Amygdala (tissue), 56 donors: ENCODE measurements at places on chromosomes 7 and 10.

- DNase-seq = no peak
These were observed 346.7 kb upstream of the AKR1E2 start for GRCh38 chr10:4479342-4479741.

DNA sequence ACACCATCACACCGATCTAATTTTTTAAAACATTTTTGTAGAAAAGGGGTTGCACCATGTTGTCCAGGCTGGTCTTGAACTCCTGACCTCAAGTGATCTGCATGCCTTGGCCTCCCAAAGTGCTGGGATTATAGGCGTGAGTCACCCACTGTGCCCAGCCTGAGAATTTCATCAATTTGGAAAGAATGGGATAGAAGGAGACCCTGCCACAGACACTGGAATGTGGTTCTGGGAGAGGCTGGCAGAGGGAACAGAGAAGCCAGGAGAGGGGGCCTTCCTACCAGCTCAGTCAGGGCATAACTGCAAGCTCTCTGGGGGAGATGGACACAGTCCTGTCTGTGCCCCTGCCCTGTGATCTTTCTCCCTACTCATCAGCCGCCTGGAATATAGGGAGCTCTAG, 42.1 kb upstream of the MKRN1 start:
- no peak for DNase-seq

DNA sequence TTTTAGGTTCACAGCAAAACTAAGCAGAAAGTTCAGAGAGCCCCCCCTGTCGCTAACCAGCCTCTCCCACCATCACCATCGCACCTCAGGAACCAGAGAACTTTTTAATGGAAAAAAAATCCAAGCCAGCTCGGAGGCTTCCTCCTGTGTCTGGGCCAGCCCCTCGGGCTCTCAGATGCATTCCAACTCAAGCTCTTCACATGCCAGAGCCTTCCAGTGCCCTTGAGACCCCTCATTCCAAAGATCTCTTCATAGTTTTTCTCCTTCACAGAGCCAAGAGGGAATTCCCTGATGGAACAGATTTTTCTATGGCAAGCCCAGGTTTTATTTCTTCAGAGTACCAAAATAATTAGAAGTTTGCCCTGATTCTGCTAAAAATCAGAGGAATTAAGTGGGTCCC, 153.4 kb upstream of the LANCL2 start:
- DNase-seq = no peak

GRCh38 chr7:86786376-86786775, 142.7 kb downstream of the GRM3 start:
- DNase-seq = no peak

DNA sequence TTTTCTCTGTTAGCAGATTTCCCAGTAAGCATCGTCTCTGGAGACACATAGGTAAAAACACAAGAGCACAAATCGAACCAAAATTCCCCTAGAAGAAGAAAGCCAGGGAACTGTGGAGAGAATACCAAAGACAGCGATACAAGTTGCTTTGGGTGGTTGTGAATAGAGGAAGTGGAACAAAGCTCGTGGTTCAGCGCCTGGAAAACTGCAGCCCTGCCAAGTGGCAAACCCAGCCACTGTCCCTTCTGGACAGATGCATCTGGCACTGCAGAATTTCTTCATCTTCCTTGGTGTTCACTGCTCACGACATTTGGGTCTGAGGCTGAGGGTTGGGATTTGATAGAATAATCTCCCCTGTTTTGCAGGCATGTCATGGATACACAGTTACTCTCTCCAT, 733.8 kb downstream of the PARD3 start:
- no peak for DNase-seq

DNA sequence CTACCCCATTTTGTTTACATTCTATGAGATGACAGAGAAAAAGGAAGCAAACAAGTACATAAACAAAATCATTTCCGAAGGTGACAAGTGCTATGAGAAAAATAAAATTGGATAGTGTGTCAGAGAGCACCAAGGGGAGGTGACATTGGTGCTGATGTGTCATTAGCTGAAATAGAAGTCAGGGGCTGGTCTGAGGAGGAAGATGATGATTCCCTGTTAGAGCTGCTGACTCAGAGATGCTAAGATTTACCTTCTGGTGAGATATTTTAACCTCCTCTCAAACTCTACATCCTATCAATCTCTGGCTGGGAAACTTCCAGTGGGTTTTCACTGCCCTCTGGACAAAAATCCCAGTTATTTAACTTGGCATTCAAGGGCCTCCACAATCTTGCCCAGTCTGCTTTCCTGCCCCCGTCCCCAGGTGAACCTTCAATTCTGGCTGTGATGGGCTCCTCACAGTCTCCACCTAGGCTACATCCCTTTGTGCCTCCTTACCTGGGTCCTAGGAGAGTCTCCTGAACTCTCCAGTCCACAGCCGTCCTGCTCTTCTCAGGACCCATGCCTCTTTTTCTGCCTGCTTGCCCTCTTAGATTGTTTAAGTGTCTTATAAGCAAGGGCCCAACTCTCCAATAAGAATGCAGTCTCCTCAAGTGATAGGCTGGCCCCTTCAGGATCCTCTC, 26.6 kb downstream of the DUSP5 start:
- no peak for DNase-seq

DNA sequence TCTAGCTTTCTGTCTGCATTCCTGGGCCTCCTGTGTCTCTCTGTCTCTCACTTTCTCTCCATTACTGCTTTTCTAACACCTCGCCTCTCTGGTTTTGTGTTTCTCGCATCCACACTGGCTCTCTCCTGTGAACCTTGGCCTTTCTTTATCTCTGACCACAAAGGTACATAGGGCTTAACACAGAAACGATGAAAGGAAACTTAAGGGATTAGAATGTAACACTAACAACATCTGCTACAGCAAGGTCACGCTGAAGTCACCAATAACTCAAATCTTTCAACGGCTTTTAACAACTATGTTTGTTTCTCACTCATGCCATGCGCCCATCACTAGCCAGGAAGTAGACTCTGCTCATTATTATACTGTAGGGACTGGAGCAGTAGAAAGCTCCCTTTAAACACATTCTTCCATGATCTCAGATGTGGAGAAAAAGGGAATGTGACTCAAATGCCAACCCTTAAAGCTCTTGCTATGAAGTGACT, 9.3 kb upstream of the OR6V1 start:
- DNase-seq = no peak

- DNase-seq = no peak
These were observed 109.6 kb downstream of the BICC1 start for GRCh38 chr10:58622246-58622645.

- DNase-seq = no peak
These were observed 129.5 kb upstream of the PCGF5 start for GRCh38 chr10:91090761-91091529.

DNA sequence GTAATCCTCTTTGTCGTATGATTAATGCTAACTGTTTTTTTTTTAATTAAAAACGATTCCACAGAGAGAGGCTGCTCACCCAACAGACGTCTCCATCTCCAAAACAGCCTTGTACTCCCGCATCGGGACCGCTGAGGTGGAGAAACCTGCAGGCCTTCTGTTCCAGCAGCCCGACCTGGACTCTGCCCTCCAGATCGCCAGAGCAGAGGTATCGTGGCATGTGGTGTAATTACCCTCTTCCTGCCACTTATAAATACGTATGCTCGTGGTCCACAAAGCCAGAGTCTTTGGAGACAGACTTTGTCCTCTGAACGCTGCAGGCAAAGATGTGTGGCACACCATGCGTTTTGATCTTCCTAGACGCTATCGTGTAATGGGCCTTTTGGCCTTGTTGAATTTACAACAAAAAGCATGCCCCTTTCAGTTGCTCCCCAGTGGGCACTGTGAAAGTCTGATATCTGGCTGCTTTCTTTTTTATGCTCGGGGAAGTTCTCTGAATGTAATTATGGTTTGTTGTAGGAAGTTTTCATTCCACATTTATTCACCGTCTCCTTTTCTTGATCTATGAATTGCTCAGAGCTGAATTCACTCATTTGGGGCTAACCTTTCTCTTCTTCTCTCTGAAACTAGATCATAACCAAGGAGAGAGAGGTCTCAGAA, 33.6 kb upstream of the BTBD16 start:
- no peak for DNase-seq

DNA sequence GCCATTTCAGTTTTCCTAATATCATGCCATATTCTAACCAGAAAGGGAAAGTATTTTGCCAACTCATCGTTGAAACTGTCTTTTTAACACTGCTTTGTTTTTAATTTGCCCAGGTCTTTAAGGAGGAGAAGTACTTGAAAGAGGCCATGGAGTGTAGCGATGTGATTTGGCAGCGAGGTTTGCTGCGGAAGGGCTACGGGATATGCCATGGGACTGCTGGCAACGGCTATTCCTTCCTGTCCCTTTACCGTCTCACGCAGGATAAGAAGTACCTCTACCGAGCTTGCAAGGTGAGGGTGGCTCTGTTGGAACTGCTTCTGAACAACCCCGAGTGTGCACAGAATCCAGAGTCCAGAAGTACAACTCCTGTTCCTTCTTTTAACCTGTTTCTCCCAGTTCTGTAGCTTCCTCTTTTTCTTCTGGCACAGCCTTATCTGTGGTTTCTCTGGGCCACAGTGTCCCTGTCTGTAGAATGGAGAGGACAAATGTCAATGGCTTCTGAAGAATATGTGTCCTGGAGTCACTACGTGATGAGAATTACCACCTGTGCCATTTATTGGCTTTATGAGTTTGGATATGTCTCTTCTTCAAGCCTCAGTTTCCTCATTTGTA, 60.1 kb downstream of the LANCL2 start:
- DNase-seq = no peak

- DNase-seq = no peak
These were observed 96.3 kb upstream of the DDC start for GRCh38 chr7:50661345-50662040.

GRCh38 chr7:123746055-123746454, 2.7 kb downstream of the WASL start:
- no peak for DNase-seq

- DNase-seq = no peak
These were observed 117.3 kb downstream of the SVIL start for GRCh38 chr10:29517352-29517923.

- no peak for DNase-seq
These were observed 54.8 kb upstream of the CCDC71L start for GRCh38 chr7:106715730-106716129.

DNA sequence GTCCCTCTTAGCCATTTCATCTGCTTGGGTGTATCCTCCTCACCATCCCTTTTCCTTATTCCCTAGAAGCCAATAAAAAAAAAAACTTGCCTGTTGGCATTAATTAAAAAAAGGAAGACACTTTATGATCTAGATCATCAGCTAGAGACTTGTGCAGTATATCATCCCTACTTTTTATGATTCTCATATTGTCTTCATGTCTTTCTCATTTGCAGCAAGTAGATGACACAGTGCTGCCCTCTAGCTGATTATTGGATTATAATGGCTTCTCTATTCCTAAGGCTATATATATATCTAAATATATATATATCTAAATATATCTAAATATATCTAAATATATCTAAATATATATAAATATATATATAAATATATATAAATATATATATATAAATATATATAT, 272.4 kb upstream of the LRGUK start:
- no peak for DNase-seq

GRCh38 chr10:31319602-31320549, 860 bp downstream of the ZEB1 start:
- DNase-seq = no peak

- no peak for DNase-seq
These were observed 131.1 kb downstream of the MAPK8 start for GRCh38 chr10:48437546-48437945.

DNA sequence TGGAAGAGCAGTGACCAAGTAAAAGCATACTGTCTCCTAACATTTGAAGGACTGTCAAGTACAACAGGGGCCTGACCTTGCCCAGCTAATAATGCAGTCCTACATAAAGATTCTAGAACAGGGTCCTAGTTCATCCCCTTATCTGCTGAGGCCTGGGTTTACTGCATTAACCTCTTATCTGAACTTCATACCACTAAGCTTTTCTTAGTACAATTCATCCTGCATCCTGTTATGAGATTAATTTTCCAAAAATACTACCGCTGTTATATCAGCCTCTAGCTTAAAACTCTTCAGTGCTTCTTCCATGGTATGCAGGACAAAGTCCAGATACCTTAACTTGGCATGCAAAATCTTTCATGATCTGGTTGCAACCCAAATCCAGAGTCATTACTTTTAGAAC, 72.5 kb downstream of the CHRM2 start:
- DNase-seq = no peak

DNA sequence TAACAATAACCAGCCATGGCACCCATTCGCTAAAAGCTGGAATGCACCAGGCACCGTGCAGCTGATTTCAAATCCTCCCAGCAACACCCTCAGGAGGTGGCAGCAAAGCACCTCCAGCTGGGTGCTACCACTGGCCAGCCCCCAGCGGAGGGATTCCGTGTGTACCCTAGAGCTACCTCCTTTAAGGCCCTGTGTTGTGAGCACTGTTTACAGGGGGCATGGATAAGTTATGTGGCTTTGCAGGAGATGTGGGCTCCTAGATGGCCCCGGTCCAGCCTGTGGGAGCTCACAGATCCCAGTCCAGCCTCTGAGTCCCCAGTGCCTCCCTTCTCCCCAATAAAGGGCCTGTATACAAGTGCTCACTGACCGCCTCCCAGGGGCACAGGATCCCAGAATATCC, 27.1 kb downstream of the TNRC18 start:
- no peak for DNase-seq

- no peak for DNase-seq
These were observed 266.4 kb downstream of the PTPRN2 start for GRCh38 chr7:158321056-158321700.

- DNase-seq = no peak
These were observed 91.1 kb downstream of the CH25H start for GRCh38 chr10:89115876-89116627.

- no peak for DNase-seq
These were observed 9.0 kb downstream of the LFNG start for GRCh38 chr7:2528481-2529095.

DNA sequence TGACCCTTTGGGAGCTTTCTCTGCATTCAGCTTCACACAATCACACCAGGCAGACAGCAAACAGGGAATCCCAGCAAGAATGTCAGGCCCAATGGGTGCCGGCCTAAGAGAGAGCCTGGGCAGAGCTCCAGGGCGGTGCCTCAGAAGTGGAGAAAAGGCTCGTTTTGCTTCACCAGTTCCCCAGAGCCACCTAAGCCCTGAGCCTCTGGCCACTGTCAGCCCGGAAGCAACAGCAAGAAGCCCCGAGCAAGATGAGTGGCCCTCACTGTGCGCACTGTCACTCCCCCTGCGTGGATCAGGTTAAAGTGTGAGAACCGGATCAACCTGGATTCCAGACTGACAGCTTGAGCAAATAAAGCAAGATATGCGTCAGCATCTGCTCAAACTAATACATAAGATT, 14.7 kb downstream of the CNPY1 start:
- DNase-seq = no peak

GRCh38 chr7:116433246-116433645, 66.3 kb upstream of the CAV2 start:
- no peak for DNase-seq

DNA sequence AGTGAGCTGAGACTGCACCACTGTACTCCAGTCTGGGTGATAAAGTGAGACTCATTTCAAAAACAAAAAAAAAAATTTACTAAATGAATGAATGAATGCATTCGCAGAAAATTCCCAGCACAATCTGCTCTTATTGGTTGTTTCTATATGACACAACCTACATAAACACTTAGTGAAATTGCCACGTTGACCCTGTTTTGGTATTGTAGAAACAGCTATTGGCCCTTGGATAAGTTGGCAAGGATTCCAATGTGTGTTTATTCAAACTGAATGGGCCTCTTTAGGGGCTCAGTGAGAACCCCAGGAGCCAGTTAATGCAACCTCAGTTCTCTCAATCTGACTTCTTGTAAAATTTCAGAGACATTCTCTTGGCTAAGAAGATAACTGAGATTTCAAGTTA, 66.0 kb downstream of the HHEX start:
- no peak for DNase-seq

GRCh38 chr7:4790078-4790465, 14.6 kb downstream of the AP5Z1 start:
- no peak for DNase-seq
